ENCODE measurements at places on chromosomes 11 and 22. TPM values are rescaled to one million over a fixed set of nuclear protein-coding genes. Genes with fewer than 3 reads are reported as not detected.

The APOBEC3F gene
- 8.6 TPM for total RNA-seq

The SYNGR1 gene
- 9.0 TPM for total RNA-seq

The PRR33 gene
- total RNA-seq, result not detected

The FAM181B gene
- total RNA-seq, result not detected

The FOLH1 gene
- 0.62 TPM for total RNA-seq

The GDPD4 gene
- not detected for total RNA-seq

The OR51B2 gene
- total RNA-seq, result not detected

The OR2D2 gene
- total RNA-seq, result 0.13 TPM

The ABCG4 gene
- total RNA-seq, result under 0.01 TPM

The FGF4 gene
- not detected for total RNA-seq

The LINC01488 gene
- not detected for total RNA-seq

The DCHS1 gene
- 5.4 TPM for total RNA-seq

The DEUP1 gene
- total RNA-seq, result not detected

The MS4A3 gene
- total RNA-seq, result not detected
